ENCODE measurements at places on chromosomes 1 and 21. TPM values are rescaled to one million over a fixed set of nuclear protein-coding genes. Genes with fewer than 3 reads are reported as not detected.
A peak's percentile ranks its signal among the peaks of the same experiment; 100 is the strongest.

- DNase-seq = no peak
Observed at GRCh38 chr21:37341254-37341960, 25.2 kb upstream of the DYRK1A start.

GRCh38 chr1:12454406-12455391 is 163.3 kb downstream of the DHRS3 start:
- no peak for DNase-seq

DNA sequence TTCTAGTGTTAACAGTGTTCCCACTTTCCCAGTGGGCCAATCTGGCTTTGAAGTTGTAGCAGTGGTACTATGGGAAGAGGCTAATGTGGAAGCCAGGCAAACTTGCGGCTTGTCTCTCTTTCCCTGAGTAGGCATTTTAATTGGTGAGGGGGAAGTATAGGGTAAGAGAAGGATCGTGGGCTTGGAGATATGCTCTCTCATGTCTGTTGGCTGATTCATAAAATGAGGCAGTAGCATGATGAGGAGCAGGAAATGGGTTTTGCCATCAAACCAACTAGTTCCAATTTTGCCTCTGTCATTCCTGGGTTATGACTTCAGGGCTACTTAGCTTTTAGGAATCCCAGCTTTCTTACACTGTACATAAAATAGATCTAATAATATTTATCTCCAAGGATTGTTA is 12.1 kb downstream of the C8A start:
- no peak for DNase-seq

DNA sequence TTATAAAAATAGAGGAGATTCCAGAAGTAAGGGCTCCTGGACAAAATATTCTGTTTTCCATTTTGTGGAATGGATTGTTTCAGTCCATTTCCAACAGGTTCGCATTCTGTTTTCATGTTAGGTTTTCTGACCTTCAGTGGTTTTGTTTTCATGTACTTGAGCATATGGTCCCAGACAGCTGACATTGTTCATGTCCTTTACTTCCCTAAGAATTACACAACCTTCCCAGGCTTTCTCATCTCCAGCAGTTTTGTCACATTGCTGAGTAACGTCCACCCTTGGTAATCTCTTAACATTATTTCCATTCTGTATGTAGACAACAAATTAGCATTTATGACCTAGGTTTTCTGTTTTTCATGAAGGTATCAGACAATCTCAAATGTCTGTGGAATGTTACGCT is 21.0 kb upstream of the ERRFI1 start:
- no peak for DNase-seq

DNA sequence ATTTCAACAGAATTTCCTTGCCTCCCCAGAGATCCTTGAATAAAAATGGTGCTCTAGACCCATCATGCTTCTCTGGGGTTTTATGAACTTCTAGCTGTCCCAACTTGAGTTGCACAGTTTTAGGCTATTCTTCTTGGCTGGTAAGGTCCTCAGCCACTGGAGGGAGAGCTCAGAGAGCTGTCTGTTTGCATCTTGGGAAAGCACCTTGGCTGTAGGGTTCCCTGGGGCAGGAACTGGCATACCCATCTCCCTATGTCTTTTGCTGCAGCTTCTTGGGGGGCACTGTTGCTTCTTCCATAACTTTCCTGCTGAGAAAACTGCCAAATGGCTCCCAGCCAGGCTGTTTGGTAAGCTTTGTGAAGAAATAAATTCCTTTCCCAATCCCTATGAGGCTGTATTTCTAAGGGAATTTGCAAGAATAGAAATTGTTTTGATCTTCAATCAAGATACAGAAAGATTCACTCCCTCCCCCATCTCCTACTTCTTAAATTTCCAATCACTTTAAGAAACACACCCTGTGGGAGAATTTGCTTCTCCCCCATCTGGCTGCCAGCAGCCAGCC is 8.2 kb upstream of the FMOD start:
- peak; percentile 28 for DNase-seq

DNA sequence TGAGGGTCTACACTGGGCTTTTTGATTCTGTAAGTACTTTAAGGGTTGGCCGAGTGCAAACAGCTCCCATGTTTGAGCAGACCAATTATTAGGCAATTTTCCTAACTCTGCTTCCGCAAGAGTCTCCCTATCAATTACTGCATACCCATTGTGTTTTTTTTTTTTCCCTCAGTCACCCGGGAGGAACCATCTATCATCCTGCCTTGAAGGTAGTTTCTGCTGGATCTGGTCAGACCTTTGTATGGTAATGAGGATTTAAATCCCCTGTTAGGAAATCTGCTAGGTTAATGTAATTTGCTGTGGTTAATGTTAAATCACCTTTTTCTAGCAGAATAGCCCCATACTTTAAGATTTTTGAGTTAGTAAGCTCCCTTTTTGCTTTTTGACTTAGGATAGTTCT is 40.8 kb upstream of the WARS2 start:
- DNase-seq = no peak

- DNase-seq = no peak
Observed at GRCh38 chr1:93692983-93693591, 11.4 kb upstream of the BCAR3 start.

The A3GALT2 gene
- not detected for total RNA-seq
